ENCODE measurements at places on chromosomes 7 and 10.

GRCh38 chr7:37820708-37821468, 27.5 kb upstream of the NME8 start:
- no peak for DNase-seq

DNA sequence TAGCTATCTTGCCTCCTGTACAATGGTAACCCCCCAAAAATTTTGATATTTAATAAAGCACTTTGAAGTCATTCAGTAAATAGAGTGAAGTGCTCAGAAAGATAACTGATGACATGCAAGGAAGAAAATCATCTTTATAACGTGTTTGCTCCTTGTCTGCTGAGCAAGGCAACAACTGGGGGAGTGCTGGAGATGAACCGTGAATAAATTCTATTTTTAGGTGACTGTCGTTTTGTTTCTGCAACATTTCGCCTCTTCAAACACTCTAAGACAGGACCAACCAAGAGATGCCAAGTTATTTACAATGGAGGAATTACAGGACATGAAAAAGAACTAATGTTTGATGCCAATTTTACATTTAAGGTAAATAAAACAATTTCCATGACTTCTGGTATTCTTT, 9.4 kb downstream of the AS3MT start:
- DNase-seq, result no peak

- no peak for DNase-seq
Observed at GRCh38 chr10:13559124-13559700, 27.6 kb upstream of the PRPF18 start.

DNA sequence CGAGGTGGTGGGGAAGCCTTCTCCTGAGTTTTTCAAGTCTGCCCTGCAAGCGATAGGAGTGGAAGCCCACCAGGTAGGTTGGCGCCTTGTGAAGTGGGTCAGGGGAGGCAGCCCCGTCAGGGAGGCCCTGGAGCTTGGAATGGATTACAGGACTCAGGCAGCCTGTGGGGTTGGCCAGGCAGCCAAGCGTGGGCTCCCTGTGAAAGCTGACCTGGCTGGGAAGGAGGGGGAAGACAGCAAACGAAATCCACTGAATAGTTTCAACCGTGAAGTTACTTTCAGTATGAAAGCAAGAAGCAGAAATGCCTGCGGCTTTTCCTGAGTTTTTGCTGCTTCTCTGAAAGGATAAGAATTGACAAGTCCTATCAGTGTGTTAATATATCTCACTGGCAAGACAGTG, 36.4 kb downstream of the LHPP start:
- no peak for DNase-seq

- no peak for DNase-seq
Observed at GRCh38 chr7:96225251-96225650, 96.6 kb downstream of the SLC25A13 start.

DNA sequence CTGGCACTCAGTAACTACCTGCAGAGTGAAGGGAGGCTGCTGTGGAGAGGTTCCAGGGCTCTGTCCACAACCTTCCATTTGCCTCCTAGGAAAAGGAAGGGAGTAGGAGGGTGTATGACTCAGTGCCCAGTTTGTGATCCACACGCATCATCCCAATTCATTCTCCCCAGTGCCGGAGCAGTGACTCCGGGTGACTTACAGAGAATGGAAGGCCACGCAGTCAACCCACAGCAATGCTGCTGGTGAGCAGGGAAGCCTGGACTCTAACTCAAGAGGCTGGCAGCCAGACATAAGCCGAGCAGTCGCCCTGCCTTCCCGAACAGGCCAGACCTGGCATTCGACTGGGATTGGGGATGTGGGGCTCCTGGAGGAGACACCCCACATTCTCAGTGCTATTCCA, 139.9 kb downstream of the SH3PXD2A start:
- no peak for DNase-seq

- DNase-seq, result no peak
Observed at GRCh38 chr10:30309403-30309802, 39.7 kb downstream of the MTPAP start.

- no peak for DNase-seq
Observed at GRCh38 chr10:131475043-131475442, 163.5 kb upstream of the TCERG1L start.

Data from epithelial cell of prostate (primary cell).